ENCODE measurements at places on chromosomes 2 and 18.

GRCh38 chr18:21439431-21439846, 161.1 kb downstream of the ESCO1 start:
- DNase-seq = no peak

- DNase-seq = peak; percentile 29
Observed at GRCh38 chr2:30706534-30707303, 100.5 kb downstream of the CAPN13 start.

GRCh38 chr2:5845798-5846330, 153.7 kb downstream of the SOX11 start:
- DNase-seq = no peak

DNA sequence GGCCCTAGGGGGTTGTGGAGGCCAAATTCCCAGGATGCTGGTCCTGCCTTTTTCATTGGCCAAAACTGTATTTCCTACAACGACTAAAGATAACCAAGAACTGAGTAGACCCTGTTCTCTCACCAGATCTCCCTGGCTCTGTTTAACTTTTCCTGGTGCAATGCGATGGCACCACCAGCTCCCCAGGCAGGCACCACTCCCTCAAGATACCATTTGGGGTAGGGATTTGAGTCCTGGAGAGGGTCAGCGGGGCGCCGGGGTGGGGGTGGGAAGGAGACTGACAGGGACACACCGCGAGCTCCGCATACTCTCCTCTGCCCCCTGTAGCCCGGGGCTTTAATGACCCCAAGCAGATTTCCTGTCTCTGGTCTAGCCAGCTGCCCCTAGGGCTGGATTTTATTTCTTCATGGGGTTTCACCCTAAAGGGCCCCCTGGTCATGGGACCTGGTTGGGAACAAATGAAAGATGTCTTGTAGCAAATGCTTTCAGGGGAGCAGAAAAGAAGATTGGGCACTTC, 7.3 kb downstream of the SIX2 start:
- DNase-seq = no peak

GRCh38 chr18:457521-458412, 42.7 kb downstream of the COLEC12 start:
- no peak for DNase-seq

GRCh38 chr18:55570966-55571365, 17.0 kb downstream of the TCF4 start:
- no peak for DNase-seq

GRCh38 chr2:85766229-85766628, 12.4 kb downstream of the ATOH8 start:
- DNase-seq = no peak

GRCh38 chr2:35033748-35034147, 1321.8 kb upstream of the CRIM1 start:
- DNase-seq = no peak

GRCh38 chr2:227132986-227133385, 31.0 kb downstream of the COL4A4 start:
- no peak for DNase-seq

DNA sequence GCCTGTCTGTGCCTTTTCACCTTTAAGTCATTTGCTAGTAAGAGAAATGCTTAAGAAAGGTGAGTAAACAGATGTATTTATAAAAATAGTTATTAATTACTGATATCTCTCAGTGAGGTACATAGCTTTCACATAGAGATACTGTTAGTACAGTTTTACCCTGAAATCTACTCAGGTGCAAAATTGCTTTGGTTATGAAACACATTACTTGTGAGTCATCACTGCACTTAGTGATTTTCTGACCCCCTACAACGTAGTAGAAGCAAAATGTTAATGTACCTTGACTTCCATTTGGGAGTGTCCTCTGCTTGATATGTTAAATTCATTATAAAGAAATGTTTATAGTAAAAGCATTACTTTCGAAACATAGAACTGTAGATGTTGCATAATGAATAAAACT, 6.5 kb downstream of the GLS start:
- DNase-seq = no peak

- peak; percentile 53 for DNase-seq
Observed at GRCh38 chr2:157628477-157629415, at the start of gene ACVR1C. Gene ACVR1C, minus strand, starts transcription at chr2:157628864. Its CDS starts 220 bp downstream, at chr2:157628644.

GRCh38 chr2:201135386-201135785, 19.4 kb downstream of the CFLAR start:
- no peak for DNase-seq

DNA sequence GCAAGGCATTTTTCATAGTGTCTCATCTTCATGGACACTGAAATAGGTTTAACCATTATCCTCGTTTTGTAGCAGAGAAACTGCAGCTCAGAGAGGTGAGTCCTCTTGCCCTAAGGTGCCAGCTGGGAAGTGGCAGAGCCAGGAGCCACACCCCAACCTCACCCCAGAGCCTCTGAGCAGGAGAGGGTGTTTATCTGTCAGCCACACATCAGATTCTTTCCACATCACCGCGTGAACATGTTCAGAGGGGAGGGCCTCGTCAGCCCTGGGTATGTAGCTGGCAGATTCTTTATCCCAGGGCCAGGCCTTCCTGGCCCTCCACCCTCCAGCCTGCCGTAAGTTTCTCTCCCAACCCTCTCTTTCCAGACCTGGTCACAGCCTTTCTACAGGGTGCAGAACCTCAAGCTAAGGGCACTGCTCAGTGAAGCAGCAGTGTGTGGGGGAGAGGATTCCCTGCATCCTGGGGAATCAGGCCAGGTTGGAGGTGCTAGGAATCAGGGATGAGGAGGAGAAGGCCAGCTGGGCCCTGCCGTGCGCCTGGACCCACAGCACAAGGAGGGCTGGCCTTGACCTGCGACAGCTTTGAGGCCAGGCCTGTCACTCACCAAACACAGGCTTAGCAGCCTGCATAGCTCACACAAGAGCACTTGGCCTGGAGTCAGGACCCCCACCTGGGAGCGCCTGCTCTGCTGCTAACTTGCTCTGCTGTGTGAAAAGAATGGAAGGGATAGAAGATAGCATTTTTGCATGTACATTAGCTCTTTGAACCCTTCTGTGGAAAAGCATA, 111.3 kb upstream of the MCFD2 start:
- DNase-seq = no peak

GRCh38 chr2:107437265-107437664, 389.4 kb upstream of the RGPD4 start:
- DNase-seq = no peak

DNA sequence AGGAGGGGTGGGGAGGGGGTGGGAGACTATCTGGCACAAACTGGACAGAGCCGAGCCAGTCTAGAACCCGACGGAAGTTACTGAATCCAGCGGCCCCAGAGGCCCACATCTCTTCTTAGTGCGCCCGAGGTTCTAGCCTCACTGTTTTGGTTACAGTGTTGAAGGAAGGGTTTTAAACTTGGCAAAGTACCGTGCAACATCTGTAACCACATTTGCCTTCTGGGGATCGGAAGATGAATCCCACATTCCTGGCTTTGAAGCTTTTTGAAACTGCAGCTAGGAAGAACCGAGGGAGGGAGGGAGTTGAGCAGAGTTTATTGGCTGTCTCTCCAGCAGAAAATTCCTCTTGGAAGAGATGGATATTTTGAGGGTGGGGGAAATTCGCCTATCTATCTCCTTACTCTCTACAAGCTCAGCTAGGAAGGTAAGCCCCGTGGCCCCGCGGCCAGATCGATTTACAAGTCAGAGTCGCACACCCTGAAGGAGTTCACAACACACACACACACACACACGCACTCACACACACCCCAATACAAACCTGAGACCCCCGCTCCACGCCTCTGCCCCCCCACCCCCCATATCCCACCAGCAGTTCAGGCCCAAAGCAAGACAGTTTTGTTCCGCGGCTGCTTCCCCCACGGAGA, 1.0 kb downstream of the ACVR1 start:
- DNase-seq = no peak

DNA sequence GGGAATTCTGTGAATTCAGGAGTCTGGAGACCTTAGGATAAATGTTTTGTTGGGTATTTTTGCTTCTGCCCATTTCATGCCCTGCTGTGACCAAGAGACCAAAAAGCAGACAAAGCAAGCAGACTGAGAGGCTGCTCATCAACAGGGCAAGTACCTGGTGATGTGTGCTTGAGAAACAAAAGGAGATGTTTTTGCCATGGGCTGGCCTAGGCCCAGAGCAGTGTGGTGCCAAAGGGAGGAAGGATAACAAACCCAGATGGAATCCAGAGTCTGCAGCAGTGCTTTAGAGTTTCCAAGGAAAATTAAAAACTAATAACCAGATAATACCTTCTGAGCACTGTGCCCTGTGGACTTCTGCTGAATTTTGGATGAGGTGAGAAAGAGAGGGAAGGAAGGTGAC, 538.4 kb downstream of the STK39 start:
- DNase-seq = no peak

DNA sequence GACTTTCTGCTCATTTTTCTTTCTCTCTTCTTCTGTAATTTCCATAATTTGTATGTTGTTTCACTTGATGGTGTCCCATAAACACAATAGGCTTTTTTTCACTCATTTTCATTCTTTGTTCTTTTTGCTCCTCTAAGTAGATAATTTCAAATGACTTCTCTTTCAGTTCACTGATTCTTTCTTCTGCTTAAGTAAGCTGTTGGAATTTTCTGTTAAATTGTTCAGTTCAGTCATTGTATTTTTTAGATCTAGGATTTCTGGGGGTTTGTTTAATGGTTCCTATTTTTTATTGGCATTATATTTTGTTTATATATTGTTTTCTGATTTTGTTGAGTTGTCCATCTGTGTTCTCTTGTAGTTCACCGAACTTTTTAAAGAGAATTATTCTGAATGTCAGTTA, 19.5 kb downstream of the SP140L start:
- DNase-seq = no peak

GRCh38 chr2:68121873-68122679, 35.6 kb upstream of the PNO1 start:
- peak; percentile 79 for DNase-seq

- DNase-seq = peak; percentile 43
Observed at GRCh38 chr2:84807063-84807485, 73.8 kb downstream of the TRABD2A start.

- DNase-seq = no peak
Observed at GRCh38 chr2:164655750-164656149, 34.5 kb upstream of the GRB14 start.

- no peak for DNase-seq
Observed at GRCh38 chr2:98563394-98563793, 44.9 kb downstream of the COA5 start.

- no peak for DNase-seq
Observed at GRCh38 chr2:101991721-101992145, at the start of gene IL1R2. Gene IL1R2, plus strand, starts transcription at chr2:101991960. Its CDS starts 16,616 bp downstream, at chr2:102008576.

GRCh38 chr2:8133913-8134472, 547.9 kb upstream of the ID2 start:
- no peak for DNase-seq

GRCh38 chr18:9750606-9751304, 42.7 kb downstream of the RAB31 start:
- DNase-seq = no peak

DNA sequence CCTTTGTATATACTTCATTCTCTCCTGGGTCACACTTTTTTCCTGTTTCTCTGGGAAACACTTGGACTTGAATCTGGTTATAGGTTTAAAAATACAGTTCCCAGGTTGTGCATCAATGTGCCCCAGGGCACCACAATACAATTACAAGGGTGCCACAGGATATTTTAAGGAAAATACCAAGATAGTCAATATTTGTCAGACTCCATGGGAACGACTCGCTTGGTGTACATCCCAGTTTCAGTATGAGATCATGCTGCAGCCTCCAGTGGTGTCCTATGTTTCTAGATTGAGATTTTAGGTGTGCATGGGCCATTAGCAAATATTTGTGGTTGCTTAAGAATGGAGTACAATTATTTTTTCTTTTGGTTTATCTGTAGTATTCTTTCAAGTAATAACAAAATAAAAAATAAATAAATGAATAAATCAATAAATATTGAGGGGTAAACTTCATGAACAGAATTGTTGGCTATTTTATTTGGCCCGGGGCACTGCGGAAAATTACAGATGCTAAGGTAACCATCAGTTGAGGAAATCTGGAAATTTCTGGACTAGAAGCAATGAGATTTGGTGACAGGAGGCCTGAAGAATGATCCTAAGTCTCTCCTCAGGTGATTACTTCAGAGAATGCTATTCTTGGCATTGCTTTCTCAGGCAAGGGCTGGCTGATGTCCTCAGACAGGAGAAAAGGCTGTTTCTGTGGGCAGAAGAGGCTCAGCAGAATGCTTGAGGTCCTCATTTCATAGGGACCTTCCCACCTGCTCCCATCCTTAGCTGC, 649.3 kb upstream of the SOX11 start:
- no peak for DNase-seq

- DNase-seq = no peak
Observed at GRCh38 chr2:240793313-240794177, 26.5 kb downstream of the KIF1A start.

DNA sequence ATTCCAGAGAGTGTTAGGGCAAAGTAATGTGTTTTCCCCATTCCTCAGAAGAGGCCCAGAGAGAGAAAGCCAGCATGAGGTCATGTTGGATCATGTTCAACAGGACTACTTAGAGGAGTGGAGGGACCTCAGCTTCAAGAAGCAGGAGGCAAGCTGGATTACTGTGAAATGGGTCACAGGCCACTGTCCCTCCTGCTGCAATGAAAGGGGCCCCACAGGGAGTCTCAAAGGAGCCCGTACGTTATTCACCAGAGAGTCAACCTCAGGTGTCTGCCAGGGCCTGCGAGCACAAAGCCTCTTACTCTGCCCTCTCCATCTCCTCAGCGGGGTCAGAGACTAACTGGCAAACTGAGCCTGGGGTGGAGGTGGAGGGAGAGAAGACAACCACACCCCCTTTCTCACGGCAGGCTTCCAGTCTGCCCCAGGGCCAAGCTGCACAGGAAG, 27.2 kb upstream of the ACYP2 start:
- no peak for DNase-seq

GRCh38 chr2:219423652-219424377, 5.6 kb downstream of the DES start:
- DNase-seq = no peak

- no peak for DNase-seq
Observed at GRCh38 chr18:49804096-49804495, 9.2 kb downstream of the ACAA2 start.

GRCh38 chr18:48826806-48827205, 124.0 kb downstream of the SMAD7 start:
- no peak for DNase-seq

DNA sequence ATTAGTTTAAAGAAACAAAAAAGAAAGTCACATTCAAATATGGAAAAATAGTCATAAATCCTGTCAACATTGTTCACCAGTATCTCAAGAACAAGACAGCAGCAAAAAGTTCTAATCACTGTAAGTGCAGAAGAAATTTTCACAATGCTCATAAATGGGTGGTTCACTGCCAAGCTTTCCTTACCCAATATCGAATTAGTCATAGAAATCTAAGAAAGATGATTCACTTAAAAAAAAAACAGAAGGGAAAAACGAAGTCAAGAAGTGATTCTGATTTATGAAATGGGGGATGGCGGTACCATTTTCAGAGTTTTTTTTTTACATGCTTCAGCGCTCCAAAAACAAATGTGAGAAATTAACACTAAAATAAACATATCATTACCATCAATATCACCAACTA, 156.7 kb downstream of the EXOC6B start:
- no peak for DNase-seq

- DNase-seq = no peak
Observed at GRCh38 chr18:62975785-62976184, 260.4 kb downstream of the PHLPP1 start.

Measured in COLO829 (cell line).